ENCODE measurements at places on chromosomes 12 and 14.

DNA sequence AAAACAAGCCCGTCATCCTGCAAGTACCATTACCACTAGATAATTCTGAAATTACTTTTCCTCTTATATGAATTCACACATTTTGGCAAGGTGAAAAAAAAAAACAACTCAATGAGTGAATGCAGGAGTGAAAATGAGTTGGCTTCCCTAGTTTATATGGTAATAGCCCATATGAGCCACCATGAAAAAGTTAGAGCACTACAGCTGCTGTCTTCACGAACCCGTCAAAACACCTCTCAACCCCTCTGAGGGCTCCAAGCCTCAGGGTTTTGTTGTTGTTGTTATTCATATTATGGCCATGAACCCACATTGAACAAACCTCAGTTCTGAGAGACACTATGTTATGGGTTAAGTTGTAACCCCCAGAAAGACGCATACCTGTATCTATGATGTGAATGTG lies 289.9 kb upstream of the CAND1 start:
- DNase-seq: no peak

DNA sequence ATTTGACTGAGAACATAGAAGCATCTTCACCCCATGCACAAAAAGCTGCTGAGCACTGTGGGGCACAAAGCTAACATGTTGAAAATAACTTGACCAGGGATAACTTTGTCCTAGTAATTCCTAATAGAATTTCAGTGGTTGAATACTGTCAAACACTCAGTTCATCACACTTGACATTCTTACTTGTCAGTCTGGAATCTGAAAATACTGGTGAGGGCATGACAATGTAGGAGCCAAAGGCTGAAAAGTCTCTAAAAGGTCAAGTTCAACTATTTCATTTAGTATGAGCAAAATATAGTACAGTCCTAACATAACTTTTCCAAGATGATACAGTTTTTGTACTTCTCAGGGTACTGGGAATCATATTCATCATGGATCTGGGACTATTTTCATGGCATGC lies 504.4 kb upstream of the LMO3 start:
- DNase-seq: no peak

GRCh38 chr12:120684523-120684932 lies 2.4 kb upstream of the MLEC start:
- DNase-seq: no peak

DNA sequence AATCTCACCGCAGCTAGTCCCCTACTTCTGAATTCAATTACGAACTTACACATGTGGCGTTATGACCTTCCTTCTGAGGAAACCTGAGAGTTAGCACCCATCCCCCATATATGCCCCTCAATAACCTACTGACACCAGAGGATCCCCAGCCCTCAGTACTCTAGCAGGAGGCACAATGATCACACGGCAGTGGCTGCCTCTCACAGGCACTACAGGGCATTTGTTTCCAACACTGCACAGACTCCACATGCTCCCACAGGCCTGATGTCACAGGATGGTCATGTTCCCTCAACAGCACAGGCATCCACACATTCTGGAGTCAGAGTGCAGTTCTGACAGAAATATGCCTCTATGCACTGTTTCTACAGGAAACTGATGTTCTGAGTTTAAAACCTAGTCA lies 17.4 kb downstream of the PPP1CC start:
- no peak for DNase-seq

DNA sequence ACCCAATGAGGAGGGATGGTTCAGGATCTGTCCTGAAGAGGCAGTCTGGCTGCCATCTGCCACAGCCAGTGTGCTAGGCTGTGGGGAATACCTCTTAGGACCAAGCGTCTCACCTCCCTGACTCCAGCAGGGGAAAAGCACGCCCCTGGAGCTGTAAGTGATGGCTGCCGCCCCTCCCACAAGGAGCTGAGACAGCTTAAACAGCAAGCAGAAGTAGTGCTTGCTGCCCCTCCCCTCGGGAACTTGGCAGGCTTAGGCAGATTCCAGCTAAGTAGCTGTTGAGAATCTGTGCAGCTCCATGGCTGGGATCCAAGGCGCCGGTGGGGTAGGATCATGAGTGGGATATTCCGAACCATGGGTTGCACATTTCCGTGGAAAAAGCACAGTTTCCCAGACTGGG lies 360.4 kb upstream of the MDGA2 start:
- DNase-seq: no peak

- no peak for DNase-seq
These were observed 774.8 kb downstream of the VRK1 start for GRCh38 chr14:97571866-97572555.

DNA sequence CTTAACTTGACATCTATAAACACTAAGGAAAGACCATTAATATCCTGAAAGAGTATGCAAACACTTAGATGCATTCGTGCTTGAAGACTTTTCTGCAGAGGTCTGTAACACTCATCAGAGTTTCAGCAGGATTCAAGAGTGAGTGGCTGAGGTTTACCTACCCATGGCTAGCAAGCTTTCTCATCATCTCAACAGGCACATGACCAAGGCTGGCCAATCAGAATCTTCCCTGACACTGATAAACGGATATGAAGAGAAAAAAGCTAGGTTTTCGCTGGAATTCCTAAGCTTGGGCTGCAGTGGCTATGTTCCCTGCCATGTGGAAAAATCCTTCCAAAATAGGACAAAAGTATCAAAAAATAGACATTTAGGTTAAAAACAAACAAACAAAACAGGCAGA lies 162.1 kb upstream of the USP15 start:
- no peak for DNase-seq

- DNase-seq: no peak
These were observed 132.2 kb upstream of the HIF1A start for GRCh38 chr14:61563162-61563511.

DNA sequence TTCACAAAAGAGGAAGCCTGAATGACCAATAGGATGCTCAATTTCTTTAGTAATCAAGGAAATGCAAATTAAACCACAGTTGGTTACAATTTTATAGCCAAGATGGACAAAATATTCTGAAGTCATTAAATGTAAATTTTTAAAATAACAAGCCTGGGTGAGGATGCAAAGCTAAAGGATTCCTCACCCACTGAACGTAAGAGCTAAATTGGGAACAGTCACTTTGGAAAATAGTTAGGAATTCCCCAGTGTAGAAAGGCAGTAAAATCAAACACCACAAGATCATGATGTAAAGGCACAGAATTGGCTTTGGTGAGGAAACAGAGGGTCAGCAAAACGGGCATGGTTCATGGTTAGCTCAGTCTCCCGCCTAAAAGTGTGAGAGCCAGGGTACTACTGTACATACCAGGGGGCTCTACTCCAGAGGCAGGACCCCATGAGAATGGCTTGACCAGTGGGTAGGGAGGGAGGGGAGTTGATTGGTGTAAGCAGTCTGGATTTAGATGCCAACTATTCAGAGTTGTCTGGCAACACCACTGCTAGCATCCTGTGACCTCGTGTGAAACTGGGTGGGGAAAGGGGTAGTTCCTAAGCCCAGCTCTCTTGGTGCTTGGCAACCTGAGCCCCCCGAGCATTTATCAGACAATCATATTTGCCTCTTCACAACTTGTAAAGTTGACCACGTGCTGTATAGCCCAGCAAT lies 213.4 kb upstream of the EGLN3 start:
- no peak for DNase-seq

DNA sequence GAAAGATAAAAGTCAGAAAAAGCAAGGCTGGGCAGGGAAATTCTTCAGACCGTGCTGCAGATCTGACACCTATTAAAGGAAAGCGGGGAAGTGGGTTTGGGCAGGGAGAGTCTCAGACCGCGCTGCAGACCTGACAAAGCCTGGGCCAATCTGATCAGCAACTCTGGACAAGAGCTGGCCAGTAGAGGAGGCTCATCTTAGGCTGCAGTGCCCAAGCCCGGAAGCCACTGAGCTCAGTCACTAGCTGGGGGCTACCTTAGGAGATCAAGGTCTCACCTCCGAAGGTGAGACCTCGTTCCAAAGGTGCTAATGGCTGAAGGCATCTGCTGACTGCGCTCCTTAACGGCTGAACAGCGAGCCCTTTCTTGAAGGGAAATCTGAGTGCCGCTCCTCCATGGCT lies 60.2 kb downstream of the SINHCAF start:
- DNase-seq: no peak

DNA sequence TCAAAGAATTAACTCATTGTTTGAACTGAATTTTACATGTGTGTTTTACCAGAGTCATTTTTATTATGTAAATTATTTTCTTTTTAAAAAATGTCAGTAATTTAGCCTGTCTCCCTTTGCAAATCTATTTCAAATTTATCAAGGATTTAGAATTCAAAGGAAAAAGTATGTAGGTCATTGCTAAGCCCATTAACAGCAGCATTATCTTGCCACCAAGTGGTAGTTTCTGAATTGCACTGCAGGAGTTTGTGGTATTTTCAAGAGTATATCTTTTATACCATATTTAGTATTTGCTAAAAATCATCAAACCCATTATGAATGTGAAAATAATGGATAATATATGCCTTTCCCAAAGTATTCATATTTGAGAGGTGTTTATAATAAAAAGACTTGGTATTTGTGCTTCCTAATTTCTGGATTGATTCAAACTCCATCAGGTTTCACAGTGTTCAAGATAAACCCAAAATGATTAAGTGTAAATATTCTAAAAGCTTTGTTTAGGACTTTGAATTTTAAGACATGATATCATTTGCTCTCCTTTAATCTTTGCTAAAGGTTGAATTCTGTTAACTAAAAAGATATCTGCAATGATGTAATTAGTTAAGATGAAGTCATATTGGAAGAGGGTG lies 711.4 kb downstream of the FSCB start:
- DNase-seq: no peak

- no peak for DNase-seq
These were observed 392.9 kb downstream of the NOVA1 start for GRCh38 chr14:26204728-26205479.

- no peak for DNase-seq
These were observed 299.0 kb upstream of the FOXG1 start for GRCh38 chr14:28467611-28468010.

- DNase-seq: no peak
These were observed 2.9 kb upstream of the SIX6 start for GRCh38 chr14:60506010-60506409.

DNA sequence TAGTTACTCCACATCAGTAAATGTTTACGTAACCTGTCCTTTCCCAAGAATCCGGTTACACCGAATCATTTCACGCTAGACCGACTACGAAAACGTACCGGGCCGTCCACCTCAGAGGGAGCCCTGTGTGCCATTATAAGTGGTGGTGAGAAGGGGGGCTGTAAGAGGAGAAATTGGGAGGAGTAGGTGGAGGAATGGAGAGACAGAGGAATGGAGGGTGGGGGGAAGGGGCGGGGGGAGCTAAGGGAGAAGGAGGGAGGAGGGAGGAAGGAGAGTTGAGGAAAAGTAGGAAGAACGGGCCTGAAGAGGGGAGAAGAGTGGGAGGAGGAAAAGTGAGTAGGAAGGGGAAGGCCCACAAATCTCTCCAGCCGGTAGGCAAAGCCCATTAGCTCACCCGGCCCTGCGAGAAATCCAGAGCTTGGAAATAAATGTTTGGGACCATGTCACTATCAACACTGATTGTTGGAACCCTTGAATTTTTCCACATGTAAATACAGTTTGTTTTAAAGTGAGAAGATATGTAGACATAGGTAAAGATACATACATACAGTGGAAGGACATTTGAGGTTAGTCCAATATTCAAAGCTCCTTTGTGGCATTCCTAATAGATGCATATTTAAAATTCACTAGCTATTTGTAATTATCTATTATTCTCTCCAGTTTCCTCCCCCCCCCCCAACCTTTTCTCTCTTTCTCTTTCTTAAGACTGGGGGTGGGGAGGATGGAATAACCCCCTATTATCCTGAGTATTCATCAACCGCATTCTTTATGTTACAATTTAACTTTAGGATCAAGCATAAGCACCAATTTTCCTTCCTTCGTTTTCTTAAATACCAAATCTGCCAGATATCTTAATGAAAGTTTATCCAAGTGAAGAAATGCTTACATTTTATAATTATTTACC lies 2.1 kb upstream of the FOXG1 start:
- no peak for DNase-seq

GRCh38 chr12:11722578-11723138 lies 73.2 kb downstream of the ETV6 start:
- DNase-seq: no peak

DNA sequence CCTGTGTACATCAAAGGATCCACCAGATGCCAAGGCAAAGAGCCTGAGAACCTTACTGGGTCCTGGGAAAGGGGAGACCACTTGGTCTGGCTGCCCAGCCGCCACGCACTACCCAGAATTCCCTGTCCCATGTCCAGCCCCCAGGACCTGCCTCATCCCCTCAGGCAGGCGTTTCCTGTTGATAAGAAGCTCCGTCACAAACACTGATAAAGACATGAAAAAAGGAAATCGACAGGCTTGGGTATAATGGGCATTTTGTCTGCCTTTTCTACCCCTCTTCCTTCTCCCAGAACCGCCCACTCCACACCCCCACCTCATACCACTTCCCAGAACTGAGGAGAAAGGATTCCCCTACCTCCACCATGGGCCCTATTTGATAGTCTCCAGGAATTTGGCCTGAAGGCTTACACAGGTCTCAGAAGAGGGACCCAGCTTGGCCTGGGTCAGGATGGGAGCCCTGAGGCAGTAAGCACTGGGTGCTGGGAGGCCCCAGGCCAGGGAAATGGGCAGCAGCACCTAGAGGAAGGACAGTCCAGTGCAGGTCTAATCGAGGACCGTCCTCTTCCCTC lies 18.8 kb downstream of the ACVRL1 start:
- DNase-seq: no peak

DNA sequence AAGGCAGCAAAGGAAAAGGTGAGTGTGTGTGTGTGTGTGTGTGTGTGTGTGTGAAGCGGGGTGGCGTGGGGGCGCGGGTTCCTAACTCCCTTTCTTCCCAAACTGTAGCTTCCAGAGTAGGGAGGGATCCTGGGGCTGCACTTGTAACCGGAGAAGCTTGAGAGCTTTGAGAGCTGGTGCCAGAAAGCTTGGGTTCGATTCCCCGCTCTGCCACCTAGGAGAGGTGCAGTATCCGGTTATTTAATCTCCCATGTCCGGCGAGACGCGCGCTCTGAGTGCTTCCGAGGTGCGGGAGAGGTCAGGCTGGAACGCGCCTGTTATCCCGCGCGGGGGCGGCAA lies 7.2 kb upstream of the RACGAP1 start:
- no peak for DNase-seq

GRCh38 chr12:77377116-77377515 lies 311.7 kb upstream of the E2F7 start:
- no peak for DNase-seq

DNA sequence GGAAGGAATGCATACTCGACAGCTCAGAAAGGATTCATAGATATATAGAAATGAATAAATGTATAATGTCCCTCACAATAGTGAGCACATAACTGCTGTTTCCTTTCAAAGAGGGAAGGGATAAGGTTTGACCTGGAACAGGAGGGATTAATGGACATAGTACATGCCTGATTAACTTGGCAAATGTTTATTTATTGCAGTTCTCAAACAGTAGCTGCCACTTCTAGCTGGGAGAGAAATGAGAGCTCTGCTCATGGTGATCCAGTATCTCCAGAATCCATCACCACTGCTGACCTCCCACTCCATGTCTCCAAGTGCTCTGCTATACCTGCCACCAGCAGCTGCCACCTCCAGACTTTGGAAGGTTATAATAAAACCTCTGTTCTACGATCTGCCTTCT lies 108.1 kb downstream of the LRIG3 start:
- no peak for DNase-seq

GRCh38 chr12:12167847-12168246 lies 97.1 kb downstream of the BCL2L14 start:
- DNase-seq: no peak

- DNase-seq: no peak
These were observed 411 bp downstream of the TTLL5 start for GRCh38 chr14:75661499-75661814.
